ENCODE measurements at places on chromosomes 12 and 14. TPM values are rescaled to one million over a fixed set of nuclear protein-coding genes. Genes with fewer than 3 reads are reported as not detected.

RAPGEF3 gene
- total RNA-seq = 0.89 TPM

DNA sequence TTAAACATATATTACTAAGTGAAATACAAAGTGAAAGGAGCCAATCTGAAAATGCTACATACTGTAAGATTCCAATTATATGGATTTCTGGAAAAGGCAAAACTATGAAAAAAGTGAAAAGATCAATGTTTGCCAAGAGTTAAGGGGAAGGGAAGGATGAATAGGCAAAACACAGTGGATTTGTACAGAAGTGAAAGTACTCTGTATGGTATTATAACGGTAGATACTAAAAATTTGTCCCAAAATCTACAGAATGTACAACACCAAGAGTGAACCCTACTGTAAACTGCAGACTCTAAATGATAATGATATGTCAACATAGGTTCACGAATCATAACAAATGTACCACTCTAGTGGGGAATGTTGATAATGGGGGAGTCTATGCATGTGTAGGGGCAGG lies 17.8 kb downstream of the EEA1 start:
- peaks cover 26% of the 10 kb centered on the region for H3K4me1 ChIP-seq
- H3K27ac ChIP-seq = no peak overlapping the region
- no peak overlapping the region for H3K4me3 ChIP-seq
- peaks cover 22% of the 10 kb centered on the region for H3K36me3 ChIP-seq
- DNase-seq = no peak

- no peaks in the 10 kb centered on the region for H3K36me3 ChIP-seq
- DNase-seq = no peak
- peaks cover 8% of the 10 kb centered on the region for H3K4me1 ChIP-seq
Measured at GRCh38 chr14:32679927-32680612, 258.6 kb upstream of the NPAS3 start.

- peaks cover 7% of the 10 kb centered on the region for H3K36me3 ChIP-seq
- H3K4me1 ChIP-seq = peaks cover 7% of the 10 kb centered on the region
- H3K27me3 ChIP-seq = no peaks in the 10 kb centered on the region
- no peak for DNase-seq
Measured at GRCh38 chr12:57066245-57066644, 12.3 kb downstream of the NEMP1 start.

- peaks cover 10% of the 10 kb centered on the region for H3K36me3 ChIP-seq
- no peak overlapping the region for H3K4me3 ChIP-seq
- H3K4me1 ChIP-seq = peaks cover 19% of the 10 kb centered on the region
- DNase-seq = no peak
Measured at GRCh38 chr14:53325176-53325806, 172.2 kb upstream of the DDHD1 start.

DNA sequence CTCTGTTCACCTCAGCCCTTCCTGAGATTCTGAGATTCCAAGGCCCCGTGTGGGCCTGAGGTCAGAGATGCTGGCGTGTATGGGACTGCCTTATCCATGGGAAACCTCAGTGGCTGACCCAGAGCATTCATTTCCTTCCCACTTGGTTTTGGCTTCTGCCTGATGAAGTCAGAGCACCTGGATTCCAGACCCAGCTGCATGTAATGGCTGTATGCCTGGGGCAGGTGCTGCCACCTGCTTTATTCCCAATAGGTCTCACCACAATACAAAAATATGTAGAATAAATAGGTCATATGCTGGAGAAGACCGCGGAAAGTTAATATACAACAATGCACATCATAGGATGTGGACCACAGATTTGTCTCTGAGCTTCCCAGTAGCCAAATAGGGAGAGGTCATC lies 25.6 kb downstream of the FIGNL2 start:
- no peak for DNase-seq
- H3K4me1 ChIP-seq = peaks cover 19% of the 10 kb centered on the region
- peaks cover 3% of the 10 kb centered on the region for H3K27me3 ChIP-seq

Data from neural crest cell (in vitro differentiated cells).